Activated CD8-positive, alpha-beta memory T cell treated with anti-CD3 and anti-CD28 coated beads, Interleukin-2, amount 10 ng/mL, durations not matched to agents 7 days and 5 days (primary cell): ENCODE measurements at places on chromosomes 7 and 10.

GRCh38 chr7:150514748-150515222 is at the start of gene GIMAP7:
Gene GIMAP7 (plus strand): TSS chr7:150514872. CDS start chr7:150519975, 5,103 bp downstream.
- peak; percentile 83 for DNase-seq

DNA sequence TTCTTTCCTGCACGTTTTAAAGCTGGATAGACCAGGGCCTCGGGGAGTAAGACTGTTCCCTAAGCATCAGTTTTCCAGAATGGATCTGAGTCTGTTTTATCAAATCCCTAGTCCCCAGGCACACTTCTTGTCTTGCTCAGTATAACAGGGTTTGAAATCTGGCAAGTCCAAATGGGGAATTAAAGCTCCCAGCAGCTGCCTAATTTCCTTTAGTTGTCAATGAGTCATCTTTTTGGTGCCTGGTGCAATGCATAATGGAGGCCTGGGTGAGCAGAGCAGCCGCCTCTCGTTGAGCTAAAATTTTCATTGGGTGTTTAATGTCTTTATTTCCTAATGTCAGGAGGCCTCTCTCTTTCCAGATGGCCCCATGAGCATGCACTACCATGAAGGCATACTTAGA is 87.9 kb downstream of the STRA8 start:
- no peak for DNase-seq

DNA sequence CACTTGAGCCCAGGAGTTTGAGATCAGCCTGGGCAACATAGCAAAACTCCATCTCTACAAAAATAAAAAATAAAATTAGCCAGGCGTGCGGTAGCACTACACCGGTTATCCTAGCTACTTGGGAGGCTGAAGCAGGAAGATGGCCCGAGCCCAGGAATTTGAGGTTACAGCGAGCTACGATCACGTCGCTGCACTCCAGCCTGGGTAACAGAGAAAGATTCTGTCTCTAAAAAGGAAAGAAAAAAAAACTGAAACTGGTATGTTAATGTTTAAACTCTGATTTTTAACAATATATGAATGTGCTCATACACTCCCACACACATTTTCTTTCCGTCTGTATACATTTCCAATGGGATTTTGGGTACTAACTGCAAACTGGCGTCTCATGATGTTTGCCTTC is 140.6 kb upstream of the KMT2E start:
- no peak for DNase-seq

GRCh38 chr7:132735476-132735875 is 159.2 kb upstream of the PLXNA4 start:
- no peak for DNase-seq

- no peak for DNase-seq
Measured at GRCh38 chr7:140863184-140863583, 61.5 kb downstream of the BRAF start.

DNA sequence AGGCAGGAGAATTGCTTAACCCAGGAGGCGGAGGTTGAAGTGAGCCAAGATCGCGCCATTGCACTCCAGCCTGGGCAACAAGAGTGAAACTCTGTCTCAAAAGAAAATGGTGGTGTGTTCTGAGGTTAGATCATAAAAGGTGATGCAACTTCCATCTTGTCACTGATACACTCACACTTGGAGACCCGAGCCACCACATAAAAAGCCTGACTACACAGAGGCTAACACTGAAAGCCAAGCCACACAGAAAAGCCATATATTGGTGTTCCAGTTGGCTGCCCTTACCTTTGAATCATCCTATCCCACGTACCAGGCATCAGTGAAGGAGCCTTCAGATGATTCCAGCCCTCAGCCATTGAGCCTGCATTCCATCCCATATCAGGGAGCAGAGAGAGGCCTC is 4.0 kb downstream of the MORN4 start:
- no peak for DNase-seq

GRCh38 chr7:54116956-54117355 is 425.2 kb upstream of the VSTM2A start:
- no peak for DNase-seq

DNA sequence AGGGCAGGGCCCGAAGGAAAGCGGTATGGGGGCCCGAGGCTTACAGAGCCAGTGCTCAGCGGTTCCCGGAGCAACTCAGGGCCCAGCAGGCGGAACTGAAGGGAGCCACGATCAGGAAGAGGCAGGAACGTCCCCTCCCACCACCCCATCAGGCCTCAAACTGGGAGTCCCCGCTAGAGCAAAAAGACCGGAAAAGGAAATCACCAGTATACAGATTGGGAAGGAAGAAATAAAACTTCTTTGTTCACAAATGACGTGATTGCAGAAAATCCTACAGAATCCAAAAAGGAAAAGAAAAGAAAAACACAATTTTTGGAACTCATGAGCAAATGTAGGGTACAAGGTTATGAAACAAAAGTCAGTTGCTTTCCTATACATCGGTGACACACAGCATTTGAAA is 21.6 kb upstream of the ZFAND2A start:
- DNase-seq: no peak

DNA sequence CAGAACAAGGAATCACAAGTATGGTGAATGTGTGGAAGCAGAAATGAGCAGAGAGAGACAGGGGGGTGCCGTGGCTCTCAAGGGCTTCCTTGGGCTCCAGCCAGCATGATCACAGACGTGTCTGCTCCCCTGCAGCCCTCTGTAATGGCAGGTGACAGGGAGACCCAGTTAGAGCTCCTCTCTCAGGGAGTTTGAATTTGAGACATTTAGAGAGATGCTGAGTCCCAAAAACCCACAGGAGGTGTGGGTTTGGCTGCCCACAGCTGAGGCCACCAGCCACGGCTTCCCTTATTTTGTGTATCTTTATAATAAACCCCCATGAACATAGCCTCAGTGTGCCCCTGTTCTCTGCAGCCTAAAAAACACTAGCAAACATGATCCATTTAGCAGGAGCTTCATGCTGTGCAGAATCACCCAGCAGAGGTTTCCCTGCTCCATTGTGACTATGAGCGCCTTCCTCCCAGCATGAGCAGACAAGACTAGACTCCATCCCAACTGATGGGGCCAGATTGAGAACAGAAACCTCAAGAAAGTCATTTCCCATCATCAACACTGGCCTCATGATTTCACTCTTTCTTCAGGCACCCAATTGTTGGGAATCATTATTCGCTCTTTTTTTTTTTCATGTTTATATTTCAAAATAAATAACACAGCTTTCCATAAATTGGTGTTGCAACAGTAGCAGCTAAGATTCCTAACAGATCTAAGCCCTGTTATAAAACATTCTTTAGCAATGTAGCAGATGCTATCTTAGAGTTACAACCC is 13.4 kb downstream of the NOD1 start:
- peak; percentile 40 for DNase-seq

DNA sequence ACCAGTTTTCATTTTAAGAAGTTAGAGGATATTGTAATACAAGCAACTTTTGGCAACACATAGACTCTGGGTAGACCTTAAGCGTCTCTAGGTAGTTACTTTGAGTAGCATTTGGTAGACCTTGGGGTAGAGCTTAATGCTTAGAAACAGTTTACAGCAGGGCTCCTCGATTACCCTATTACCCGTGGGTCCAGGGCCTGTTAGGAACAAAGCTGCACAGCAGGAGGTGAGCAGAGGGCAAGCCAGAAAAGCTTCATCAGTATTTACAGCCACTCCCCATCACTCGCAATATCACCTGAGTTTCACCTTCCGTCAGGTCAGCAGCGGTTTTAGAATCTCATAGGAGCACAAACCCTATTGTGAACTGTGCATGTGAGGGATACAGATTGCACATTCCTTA is 173.5 kb downstream of the TSPAN12 start:
- DNase-seq: no peak
